ENCODE measurements at places on chromosomes 2 and 18.

DNA sequence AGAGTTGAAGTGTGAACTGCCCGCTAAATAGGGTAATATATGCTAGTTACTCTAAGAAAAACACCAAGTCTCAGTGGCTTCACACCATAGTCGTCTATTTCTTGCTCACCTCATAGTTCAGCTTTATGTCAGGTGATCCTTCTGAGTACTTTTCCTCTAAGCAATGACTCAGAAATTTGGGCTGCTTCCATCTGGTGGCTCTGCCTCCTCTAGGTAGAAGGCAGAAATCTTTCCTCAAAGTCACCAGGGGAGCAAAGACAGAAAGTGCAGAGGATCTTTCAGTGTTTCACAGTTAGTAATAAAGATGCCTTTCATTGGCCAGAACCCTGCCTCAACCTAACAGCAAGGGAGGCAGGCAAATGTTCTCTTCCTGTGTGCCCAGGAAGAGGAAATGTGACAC, 17.3 kb downstream of the CDH20 start:
- DNase-seq: no peak

DNA sequence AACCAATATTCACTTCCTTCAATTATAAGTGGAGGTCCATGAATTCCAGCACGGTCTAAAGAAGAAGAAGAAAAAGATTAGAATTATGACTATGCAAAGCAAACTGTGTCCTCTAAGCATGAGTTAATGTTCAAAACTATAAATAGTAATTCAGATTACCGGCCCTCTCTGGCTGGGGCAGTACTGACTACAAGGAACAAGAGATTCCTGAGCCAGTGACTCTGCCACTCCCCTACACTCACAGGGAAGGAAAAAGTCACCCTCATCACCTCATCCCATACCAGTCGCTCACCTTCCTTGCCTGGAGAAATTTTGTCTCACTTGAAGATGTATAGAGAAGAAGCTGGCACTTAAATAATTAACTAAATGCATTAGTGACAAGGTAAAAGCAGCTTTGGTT, 56.5 kb upstream of the CD302 start:
- no peak for DNase-seq

DNA sequence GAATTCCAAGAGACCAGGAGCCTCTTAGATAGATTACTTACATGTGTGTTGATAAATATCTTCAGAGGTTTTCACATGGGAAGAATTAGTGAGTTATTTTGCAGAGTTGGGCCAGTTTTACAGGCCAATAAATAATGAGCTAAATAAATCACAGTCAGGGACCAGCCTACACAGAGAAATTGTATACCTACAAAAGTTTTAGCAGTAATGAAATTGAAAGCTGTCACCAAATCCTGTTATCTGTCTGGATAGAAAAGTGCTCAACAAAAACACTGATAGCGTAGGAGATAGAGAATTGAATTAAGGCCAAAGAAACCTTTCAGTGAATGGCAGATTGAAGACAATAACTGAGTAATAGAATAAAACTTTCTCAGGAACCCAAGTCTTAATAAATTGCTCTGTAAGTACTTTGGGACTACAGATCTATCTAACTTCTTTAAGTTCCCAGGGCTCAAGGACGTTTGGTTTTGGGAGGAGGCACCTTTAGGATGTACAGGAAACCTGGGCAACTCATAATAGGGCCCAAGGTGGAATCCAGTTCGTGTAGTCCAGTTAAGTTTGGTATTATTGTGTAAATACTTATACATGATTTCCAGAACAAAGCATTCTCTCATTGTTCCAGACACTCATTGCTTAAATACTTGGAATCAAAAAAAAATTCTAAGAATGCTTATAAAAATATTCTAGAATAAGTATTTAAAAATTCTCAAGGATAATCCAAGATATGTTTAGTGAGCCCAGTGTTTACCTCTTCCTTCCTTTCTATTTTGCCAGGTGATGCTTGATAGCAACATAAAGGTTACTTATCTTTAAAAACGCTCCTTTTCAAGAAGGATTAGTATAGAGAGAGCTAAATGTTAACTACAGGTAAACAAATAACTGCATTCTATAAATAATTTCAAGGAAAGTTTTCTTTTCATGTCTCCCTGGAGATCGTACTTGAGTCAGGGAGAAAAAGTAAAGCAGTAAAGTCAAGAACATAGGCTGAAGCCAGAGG, 134.5 kb downstream of the NCKAP5 start:
- no peak for DNase-seq

- DNase-seq: peak; percentile 67
These were observed 30.0 kb downstream of the RNF125 start for GRCh38 chr18:32048507-32049091.

DNA sequence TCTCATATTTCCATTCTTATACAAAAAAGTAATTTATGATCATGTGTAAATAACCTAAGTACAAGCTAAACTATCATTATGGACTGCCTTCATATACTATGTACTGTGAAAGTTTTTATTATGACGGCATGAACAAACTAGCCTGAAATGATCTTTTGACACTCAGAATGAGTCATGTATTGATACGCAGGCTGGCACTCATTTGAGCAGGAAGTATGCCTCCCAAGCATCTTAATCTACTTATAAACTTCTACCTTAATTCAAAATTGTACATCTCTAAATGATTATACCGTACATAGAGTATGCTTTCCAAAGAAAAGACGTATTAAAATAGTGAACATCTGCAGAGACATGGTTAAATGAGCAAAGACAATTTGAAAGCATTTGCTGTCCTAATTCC, 207.1 kb upstream of the SPOPL start:
- no peak for DNase-seq

DNA sequence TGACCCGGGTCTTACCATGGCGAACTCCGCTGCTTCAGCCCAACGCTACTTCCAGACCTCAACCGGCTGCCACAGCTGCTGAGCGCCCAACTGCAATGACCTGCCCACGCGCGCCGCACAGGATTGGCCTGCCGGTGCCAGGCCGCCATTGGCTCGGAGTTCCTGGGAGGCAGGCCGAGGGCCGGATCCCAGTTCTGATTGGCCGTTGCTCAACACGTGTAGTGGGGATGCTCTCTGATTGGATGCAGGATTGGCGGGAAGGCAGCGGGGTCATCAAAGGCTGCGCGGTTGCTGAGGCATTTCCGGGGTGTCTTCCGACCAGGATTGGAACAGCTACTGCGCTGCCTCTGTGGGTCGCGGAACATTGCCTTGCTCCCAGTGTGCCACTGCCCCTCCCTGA, at the start of gene TUBA3E:
TUBA3E (minus strand) TSS at position 97 of the 400 bp plus-strand sequence; CDS start at position 18, 79 bp downstream.
- no peak for DNase-seq

DNA sequence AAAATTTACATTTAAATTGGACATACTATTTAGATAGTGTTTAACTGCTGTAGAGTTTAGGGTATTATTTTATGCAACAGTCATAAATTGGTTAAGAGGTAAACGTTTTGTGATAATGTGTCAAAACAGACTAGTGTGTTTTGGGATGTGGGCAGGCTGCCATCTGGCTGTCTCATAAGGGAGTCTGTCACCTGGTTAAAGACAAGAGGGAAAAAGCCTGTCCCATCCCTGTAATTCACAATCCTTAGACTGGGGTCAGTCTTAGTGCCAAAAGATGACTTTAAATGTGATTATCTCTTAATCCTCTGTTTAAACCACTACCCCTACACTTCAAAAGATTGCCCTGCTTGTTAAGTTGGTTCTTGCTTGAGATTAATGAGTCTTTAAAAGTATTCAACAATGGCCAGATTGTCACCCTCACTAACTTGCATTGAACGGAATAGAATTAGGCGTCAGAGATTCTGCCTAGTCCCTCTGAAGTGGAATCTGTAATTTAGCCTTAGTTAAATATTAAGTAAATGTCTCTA, 59.2 kb downstream of the SGPP2 start:
- DNase-seq: no peak

DNA sequence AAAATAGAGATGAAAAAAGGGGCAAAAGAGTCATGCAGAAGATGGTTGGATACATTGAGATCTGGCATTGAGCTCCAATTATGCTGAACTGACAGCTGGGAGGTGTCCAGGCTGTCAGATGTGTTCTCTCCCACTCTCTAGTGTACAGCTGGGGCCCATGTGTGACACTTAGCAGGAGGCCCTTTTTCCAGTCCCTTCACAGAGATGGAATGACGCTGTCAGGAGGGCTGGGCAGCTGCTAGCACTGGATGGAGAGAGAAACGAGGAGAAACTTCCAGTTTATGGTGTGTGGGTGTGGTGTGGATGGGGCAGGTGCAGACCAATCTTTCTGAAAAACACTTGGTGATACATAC, 437.7 kb upstream of the HS6ST1 start:
- no peak for DNase-seq

GRCh38 chr2:38554973-38555595, 47.6 kb downstream of the HNRNPLL start:
- DNase-seq: no peak

- no peak for DNase-seq
These were observed 61.1 kb upstream of the UGP2 start for GRCh38 chr2:63780518-63781155.

Data from upper lobe of left lung (tissue), 6 donors.